Suprapubic skin (tissue), 4 donors: ENCODE measurements at places on chromosomes 6 and 20.

DNA sequence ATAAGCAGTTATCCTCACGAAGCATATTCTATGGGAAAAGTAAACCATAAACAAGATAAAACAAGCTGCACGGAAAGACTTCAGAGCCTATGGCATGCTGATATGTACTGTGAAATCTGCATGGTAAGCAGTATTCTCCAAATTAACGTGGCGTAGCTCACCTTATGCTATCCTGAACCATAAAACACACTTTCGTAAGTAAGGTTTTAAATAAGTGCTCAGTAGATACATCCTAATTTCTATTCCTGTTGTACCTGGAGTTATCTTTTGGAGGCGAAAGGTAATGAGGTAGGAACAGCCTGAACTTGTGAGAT lies 208.7 kb downstream of the GMDS start:
- DNase-seq, result no peak

GRCh38 chr6:4405621-4406212 lies 270.3 kb upstream of the ECI2 start:
- DNase-seq, result no peak

GRCh38 chr6:17161076-17161475 lies 59.2 kb downstream of the STMND1 start:
- DNase-seq, result no peak

GRCh38 chr6:137282254-137282653 lies 63.1 kb upstream of the IFNGR1 start:
- DNase-seq, result no peak

DNA sequence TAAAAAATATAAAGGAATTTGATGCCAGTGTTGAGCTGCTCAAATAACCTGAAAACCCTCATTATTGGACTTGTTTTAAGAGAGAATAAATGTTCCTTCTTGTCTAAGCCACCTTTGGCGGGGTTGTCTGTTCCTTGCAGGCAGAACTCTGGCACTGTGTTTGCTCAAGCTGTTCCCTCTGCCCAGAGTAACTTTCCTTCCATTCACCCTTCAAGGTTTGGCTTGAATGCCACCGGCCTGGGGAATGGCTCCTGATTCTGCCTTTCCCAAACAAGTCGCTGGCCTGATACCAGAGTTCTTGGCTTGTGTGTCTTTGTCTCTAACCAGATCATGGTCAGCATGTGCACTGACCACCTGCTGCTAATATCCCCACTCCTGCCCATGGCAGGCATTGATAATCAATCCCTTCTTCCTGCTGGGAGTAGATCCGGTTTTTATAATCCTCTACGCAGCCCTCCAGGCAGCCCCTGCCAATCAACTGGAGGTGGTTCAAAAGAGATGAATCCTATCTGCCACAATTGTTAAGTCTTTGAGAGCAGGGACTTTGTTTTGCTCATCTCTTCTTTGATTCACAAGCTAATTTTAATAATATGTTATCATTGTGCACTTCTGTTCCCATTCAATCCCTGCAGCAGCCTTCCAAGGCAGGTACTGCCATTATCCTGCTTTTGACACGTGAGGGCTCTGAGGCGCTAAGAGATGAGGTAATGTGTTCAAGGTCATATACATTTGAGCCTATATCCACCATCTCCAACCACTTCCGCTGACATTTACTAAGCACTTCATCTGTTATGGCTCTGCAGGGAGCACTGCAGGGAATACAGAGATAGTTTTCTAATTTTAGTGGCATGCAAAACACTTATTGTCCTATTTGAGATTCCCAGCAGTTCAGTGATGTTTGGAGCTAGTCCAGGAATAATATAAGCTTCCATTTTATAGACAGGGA lies 3.1 kb upstream of the CCM2L start:
- no peak for DNase-seq

- no peak for DNase-seq
Measured at GRCh38 chr6:159233365-159234101, 64.3 kb downstream of the FNDC1 start.

GRCh38 chr6:14638906-14639761 lies 521.6 kb downstream of the CD83 start:
- no peak for DNase-seq

DNA sequence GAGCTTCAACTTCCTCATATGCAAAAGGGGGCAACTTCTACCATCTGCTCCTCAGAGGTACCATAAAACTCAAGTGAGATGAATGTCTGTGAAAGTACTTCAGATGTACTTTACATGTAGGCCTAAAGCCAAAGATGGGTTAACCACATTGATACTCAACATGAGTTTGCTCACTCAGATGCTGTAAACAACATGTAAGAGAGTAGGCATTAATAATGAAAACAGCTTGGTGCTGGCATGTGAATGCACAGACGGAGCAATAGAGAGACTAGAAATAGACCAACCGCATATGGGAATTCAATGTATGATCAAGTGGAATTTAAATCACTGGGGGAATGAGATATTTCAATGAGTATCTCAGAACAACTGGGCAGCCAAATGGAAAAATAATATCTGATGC lies 143.8 kb upstream of the CDYL start:
- no peak for DNase-seq

- no peak for DNase-seq
Measured at GRCh38 chr20:37610203-37610798, 82.6 kb upstream of the BLCAP start.
